Forelimb muscle (tissue), 1 donor: ENCODE measurements at places on chromosomes 3 and 15. TPM values are rescaled to one million over a fixed set of nuclear protein-coding genes. Genes with fewer than 3 reads are reported as not detected.

Gene LRRIQ4
- 0.13 TPM for polyA plus RNA-seq

GRCh38 chr3:140021269-140021668 is 86.3 kb downstream of the CLSTN2 start:
- DNase-seq = no peak

DNA sequence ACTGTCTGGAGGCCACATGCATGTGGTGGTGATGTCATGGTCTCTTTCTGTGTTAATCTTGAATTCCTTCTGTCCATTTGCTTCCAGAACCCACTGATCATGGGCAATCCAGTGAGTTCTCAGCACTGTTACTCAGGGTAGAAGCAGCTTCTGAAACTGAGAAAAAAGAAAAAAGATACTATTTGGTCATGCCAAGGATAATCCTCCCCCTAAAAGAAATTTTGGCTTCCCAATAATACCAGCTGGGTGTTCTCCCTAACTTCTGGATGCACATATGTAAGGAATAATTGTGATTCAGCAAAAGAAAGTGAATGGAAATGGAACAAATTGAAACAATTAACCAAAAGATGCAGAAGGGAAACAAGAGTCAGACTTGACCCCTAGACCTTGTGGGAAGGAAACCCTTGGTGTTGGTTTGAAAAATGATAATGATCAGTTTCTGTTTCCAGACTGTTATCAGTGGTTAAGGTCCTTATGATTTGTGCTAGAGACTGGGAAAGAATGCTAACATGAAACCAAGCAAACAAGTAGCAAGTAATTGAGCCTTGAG is 92.3 kb downstream of the RBMS3 start:
- DNase-seq = no peak

Gene XYLB
- 2.9 TPM for polyA plus RNA-seq

Gene LMCD1
- polyA plus RNA-seq = 253 TPM

- DNase-seq = no peak
These were observed 794 bp downstream of the LRIG1 start for GRCh38 chr3:66499881-66500575.

DNA sequence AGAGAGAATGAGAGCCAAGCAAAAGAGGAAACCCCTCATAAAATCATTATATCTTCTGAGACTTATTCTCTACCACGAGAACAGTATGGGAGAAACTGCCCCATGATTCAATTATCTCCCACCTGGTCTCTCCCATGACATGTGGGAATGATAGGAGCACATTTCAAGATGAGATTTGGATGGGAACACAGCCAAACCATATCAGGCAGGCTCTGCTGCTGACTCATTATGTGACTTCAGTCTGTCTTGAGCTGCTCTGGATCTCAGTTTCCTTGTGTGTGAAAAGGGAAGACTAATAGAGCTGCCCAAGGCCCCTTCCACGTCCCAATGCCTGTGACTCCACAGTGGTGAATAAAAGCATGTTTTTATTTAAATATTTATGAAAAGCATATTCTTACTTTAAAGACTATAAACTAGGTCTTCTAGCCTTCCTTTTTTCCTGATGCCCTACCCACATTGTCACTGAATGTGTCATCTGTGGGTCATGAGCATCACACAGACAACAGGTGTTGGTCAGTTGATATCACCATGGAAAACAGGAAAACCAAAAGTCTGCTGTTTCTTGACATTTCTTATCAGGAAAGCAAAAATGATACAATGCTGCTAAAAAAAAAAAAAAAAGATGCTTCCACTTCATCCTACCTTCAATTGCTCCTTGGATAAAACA is 96.0 kb upstream of the PPP2R3A start:
- DNase-seq = no peak

GRCh38 chr3:37183976-37184375 is 9.6 kb upstream of the LRRFIP2 start:
- DNase-seq = no peak

- no peak for DNase-seq
These were observed 214.1 kb upstream of the CTNNB1 start for GRCh38 chr3:40985195-40985594.

DNA sequence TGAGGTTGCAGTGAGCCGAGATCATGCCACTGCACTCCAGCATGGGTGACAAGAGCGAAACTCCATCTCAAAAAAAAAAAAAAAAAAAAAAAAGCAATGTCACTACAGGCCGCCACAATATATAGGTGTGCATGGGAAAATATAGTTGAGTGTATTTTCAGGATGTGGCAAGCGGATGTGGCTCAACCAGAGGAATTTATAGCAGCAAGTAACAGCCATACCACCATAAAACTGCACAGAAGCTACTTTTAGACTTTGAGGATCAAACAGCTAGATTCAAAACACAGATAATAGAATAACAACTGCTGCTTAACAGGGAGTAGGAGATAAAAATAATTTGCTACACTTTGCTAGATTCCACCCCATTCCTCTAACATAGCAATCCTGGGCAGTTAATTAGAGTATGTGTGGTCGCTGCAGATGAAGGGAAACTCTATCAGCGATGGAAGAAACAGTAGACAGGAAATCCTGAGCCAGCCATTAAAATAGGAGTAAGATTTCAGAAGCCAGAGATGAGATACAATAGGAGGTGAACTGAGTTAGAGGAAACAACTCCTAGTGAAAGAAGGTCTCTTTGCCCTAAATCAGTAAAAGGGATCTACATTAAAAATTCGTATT is 318.7 kb upstream of the STT3B start:
- no peak for DNase-seq

DNA sequence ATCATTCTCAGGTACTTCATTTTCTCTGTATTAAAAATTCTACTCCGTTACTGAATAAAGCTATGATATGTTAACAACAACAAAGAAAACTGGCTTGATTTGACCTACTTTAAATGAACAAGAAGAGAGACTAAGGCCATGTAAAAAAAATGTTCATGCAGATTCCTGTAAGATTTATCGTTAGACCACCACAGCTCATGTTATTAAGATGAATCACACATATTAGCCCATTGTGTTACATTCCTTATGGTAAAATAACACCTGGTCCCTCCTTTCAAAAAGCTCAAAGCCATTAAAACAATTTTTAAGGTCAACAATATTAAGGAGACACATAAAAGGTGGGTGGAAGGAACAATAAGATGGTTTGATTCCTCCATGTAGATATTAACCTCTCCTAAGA is 6.3 kb downstream of the THOC7 start:
- DNase-seq = no peak

DNA sequence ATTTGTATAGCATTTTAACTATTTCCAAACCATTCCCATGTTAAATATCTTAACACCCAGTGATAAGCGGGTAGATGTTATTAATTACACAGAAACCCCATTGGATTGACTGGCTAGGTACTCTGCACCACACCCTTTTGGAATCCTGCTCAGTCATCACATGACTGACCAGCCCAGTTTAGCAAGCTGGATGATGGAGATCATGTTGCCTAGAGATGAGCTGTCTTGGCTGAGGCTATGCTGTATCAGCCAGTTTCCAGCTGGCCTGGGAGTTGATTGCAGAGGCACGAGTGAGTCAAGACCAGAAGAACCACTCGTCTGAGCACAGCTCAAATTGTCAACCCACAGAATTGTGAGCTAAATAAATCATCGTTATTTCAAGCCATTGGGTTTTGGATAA is 124.6 kb downstream of the ZNF621 start:
- DNase-seq = no peak

Gene SPATA16
- not detected for polyA plus RNA-seq

DNA sequence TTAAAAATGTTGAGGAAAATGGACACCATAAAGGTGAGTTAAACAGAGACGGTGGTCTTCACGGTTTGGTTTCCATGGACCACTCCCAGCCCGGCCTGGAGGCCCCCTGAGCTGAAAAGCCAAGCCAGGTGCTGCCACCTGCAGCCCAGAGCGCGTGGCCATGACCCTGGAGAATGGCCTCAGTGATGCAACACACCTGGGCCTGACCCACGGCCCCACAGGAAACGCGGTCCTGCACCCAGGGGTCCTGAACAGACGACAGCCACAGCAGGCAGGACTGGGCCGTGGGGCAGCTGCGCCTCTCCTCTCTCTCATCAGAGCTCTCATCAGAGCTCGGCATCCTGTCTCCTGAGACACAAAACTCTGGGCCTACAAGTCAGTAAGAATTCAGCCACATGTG is 64.1 kb downstream of the NIPA2 start:
- no peak for DNase-seq
